ENCODE measurements at places on chromosomes 3 and 15.

- DNase-seq, result no peak
Observed at GRCh38 chr3:141905129-141905528, 28.7 kb downstream of the ATP1B3 start.

GRCh38 chr3:129793942-129794310 is 99.6 kb downstream of the TMCC1 start:
- no peak for DNase-seq

GRCh38 chr3:47578119-47578632 is 489 bp downstream of the CSPG5 start:
- DNase-seq, result no peak

DNA sequence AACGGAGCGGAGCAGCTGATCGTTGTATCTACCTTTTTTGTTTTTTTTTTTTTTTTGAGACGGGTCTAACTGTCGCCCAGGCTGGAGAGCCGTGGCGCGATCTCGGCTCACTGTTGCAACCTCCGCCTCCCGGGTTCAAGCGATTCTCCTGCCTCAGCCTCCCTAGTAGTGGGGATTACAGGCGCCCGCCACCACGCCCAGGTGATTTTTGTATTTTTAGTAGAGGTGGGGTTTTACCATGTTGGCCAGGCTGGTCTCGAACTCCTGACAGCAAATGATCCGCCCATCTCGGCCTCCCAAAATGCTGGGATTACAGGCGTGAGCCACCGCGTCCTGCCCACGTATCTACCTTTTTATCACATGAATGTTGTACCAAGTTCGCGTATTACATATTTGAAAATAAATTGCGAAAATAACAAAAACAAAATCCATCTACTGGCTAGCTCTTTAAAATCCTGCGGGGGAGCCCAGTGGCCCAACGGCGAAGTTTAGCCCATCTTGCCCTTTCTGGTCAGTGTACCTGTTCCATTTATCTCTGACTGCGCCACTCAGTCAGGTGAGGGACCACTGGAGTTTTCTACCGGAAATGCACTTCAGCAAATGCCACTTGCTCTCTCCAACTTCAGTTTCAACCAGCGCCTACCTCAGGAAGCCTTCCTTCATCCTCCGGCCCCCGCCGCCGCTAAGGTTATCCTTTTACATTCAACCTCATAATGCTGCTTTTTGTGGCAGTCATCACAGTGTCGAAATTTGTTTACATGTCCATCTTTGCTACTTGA is 1.2 kb upstream of the EIF3J start:
- DNase-seq, result no peak

DNA sequence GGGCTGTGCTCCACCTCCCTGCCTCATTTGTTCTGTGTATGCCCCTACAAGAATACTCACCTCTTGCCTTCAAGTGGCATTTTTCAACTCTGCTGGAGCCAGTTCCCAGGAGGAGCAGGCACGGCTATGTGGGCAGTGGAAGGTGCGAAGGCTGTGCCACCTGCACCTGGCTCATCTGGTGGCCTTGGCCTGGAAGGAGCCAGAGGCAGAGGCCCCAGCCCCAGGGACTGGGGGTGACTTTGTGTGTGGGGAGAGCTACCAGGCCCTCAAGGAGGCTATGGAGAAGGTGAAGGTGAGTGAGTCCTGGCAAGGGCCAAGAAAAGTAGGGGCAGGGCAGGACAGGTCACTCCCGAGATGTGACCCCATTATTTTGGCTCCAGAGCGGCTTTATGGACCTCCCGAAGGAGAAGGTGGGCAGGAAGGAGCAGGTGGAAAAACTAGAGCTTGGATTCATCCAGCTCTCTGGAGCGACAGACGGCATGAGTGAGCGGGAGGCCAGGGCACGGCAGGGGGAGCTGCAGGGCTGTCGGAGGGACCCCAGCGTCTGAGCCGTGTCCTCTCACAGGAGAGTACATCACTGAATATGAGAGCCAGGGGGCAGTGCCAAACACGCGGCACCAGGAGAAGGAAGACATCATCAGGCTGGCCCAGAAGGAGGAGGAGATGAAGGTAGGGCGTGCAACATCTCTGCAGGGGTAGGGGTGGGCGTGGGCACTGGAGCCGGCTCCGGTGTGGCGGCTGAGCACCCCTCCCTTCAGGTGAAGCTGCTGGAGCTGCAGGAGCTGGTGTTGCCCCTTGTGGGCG is 57.3 kb upstream of the UBE2Q2 start:
- peak; percentile 12 for DNase-seq

GRCh38 chr15:34782901-34783300 is 12.4 kb downstream of the ACTC1 start:
- DNase-seq, result no peak

GRCh38 chr3:99544786-99545281 is 93.6 kb upstream of the COL8A1 start:
- peak; percentile 69 for DNase-seq

DNA sequence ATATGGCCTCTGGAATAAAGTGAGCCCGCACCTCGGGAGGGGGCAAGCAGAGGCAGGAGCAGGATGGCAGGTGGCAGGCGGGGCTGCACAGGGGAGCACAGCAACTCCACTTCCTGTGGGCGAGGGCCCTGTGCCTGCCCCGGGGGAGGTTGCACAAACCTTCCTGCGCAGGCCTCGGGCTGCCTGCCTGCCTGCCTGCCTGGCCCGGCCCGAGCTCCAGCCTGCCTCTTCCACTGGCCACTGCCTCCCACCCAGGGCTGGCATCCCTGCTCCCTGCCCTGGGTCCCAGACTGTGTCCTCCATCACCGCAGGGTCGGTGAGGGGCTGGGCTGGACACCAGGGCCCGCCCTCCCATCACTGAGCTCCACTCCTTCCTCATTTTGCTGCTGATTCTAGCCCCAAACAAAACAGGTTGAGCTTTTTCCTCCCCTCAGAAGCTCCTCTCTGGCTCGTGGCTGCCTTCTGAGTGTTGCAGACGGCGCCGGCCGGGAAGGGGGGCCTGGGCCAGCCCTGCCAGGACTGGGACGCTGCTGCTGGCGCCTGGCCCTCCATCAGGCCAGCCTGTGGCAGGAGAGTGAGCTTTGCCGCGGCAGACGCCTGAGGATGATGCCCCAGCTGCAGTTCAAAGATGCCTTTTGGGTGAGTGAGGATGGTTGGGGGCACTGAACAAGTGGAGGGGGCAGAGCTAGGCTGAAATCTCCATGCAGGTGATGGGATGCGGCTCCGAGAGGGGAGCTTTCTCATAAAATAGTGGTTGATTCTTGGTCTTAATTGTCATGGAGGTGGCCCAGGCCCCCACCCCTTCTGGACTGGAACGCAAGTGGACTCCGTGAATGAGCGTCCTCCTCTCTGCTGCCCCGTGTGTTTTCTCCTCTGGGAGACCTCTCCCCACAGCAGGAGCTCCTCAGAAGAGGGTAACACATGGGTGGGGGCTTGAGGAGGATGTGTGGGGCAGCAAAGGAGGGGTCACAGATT is at the start of gene PSTPIP1:
Gene PSTPIP1 (plus strand): TSS at position 156 of the 975 bp plus-strand sequence. CDS start 448 bp downstream, at position 604.
- DNase-seq, result no peak

DNA sequence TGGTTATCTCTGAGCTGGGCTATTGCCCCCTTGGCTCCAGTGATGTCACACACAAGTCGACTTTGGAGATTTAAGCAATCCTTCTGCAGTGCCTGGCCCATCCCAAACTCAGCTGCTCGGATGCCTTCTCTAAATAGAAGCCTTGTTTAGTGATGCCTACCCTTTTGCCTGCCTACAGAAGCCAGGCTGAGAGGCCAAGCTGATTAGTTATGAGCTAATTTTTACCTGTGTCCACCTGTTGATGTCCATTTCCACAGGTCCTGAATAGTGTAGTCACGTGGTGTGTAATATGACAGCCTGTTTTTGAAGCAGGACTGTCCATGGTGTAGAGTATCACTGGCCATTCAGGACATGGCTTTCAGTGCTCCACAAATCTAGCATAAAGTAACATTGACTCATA is 45.5 kb downstream of the SSUH2 start:
- no peak for DNase-seq

DNA sequence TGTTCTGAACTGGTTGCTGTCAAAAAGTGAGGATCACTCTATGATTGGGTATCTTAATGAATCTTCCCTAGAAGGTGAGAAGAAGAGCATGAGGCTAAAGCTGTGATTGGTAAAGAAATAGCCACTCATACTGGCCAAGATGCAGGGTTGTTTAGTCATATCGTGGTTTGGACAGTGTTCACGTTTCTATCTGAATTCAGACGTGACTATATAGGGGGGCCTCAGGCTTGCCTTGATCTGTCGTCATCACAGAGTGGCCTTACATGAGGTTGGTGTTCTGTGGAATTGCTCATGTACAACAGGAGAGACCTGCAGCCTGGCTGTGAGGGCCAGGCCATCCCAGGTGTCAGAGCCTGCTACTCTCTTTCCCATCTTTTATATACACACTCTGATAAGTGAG is 12.4 kb downstream of the RTP2 start:
- DNase-seq, result peak; percentile 41

DNA sequence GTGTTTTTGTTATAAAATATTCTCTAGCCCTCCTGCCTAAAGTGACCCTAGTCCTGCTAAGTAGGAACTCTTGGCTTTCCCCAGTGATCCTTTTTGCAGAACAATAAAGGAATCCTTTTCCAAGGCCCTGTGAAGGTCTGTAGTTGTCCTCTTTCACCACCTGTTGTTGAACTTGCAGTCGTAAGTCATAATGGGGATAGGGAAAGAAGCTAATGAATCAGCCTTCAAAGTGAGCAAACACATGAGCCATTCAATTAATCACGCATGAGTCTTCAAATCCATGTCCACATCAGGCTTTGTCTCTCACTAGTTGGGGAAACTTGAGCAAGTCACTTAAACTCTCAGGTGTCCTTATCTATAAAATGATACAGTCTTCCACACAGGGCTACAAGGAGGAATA is 27.6 kb downstream of the ZNF860 start:
- DNase-seq, result peak; percentile 28

DNA sequence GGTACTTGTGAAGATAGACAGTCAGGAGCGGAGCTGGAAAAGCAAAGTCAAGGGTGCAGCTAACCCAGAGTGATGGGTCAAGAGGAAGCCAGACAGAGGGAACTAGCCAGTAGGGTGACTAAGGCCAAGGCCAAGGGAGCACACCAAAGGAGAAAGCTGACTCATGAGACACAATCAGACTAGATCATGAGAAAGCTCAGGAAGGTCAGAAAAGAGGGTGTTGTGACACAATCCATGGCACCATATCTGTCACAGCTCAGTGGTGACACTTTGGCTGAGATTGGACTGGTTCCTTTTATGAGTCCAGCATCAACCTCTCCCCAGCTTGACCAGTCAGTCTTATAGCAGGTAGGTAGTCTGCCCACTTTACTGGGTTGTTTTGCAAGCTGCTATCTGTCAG is 22.2 kb downstream of the P2RY1 start:
- DNase-seq, result peak; percentile 6

DNA sequence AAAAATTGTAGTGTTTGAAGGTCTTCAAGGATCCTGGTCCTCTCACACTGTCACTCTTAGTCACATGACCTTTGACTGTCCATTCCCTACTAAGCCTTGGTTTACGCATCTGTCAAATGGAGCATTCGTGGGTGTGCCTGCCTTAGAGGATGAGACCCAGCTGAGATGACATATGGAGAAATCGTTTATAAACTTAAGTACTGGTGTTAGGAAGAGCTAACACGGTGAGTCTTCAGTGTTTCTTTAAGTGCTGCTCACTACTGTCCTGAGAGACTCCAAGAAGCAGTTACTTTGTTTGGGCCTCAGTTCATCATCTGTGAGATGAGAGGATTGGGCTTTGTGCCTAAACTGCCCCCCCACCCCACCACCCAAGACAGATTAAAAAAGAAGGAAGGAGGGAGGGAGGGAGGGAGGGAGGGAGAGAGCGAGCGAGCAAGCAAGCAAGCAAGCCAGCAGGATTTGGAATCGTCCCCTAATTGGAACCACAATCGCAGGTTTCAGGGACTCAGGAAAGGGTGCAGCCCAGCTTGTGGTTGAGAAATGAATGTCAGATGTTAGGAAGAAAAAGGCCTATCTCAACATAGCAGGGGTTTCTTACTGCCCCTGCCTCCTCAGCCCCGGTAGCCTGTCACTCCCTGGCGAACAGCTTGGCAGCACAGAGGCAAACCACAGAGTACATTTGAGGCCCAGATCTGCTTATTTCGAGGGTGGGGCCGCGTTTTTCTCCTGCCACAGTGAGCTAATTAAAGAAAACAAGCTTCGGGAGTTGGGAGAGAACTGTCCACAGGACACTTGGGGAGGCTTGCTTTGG is 32.7 kb downstream of the SMAD3 start:
- peak; percentile 45 for DNase-seq

- no peak for DNase-seq
Observed at GRCh38 chr3:142944342-142944741, 19.1 kb downstream of the PAQR9 start.

DNA sequence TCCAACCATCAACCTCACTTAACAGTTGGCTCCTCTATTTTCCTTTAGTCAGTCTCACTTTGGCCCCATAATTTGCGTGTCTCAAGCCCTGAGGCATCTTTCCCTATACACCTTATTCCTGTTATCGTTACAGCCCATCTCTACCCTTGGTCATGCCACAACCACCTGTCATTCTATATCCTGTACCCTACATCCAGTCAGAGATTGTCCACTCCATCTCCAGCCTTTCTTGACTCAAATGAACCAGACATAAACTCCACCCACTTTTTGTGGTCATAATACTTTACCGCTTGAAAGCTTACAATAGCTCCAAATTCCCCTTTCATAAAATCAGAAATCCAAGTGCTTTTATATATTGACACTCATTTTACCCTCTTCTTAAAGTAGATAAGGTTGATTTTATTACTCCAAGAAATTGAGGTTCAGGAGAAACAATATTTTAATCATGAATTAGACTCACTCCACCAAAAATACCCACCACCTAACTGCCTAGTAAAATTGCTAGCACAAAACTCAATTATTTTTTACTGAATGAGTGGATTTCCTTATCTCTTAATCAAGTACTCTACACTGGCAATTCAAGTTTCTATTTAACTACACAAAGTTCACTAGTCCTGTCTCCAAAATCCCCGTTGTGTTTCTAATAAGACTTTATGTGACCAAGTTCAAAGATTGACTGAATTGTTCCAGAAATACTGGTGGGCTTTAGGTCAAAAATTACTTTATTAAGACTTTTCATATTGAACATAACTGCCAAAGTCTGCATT is 9.1 kb downstream of the CCR4 start:
- DNase-seq, result no peak

- DNase-seq, result no peak
Observed at GRCh38 chr3:102038477-102039142, 189.3 kb downstream of the NFKBIZ start.

- no peak for DNase-seq
Observed at GRCh38 chr3:14565868-14566588, 25.9 kb upstream of the GRIP2 start.

DNA sequence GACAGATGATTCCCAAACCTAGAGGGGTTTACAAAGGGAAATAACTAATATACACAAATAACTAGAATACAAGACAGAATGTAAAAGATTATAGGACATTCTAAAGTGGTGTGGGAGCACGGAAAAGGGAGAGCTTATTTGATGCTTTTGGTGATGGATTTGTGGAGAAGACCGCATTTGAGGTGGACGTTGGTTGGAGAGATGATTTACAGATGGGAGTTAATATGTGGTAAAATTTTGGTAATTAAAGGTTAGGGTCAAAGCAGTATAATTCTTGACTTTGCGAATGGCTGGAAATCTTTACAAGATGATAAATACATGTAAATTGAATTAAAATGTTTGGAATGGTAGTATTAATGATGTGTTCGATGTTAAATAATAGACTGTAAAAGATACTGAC is 1.2 kb downstream of the KNL1 start:
- DNase-seq, result no peak

GRCh38 chr3:194103505-194103904 is 32.4 kb upstream of the HES1 start:
- no peak for DNase-seq

Data from HCEC 1CT (cell line).